Stimulated activated CD4-positive, alpha-beta T cell treated with anti-CD3 and anti-CD28 coated beads, TNF-alpha, amount 100 ng/mL, for 4 hours (primary cell): ENCODE measurements at places on chromosomes 2 and 18.

DNA sequence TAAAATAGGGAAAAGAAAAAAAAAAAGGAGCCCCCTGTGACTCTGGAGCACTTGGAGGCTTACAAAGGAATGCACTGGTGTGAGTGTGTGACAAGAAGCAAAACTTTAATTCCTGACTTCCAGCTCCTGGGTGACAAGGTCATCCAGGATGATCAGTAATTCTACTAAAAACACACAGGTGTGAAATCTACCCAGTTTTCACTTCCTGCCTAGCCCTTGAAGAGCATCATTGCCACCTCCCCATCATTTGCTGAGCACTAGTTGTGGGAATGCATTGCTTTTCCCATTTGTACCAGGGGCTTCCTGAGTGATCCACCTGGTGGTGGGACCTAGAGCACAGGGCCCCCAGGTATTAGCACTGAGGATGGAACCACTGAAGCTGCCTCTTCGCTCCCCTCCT lies 139.7 kb upstream of the RIOK3 start:
- no peak for DNase-seq

DNA sequence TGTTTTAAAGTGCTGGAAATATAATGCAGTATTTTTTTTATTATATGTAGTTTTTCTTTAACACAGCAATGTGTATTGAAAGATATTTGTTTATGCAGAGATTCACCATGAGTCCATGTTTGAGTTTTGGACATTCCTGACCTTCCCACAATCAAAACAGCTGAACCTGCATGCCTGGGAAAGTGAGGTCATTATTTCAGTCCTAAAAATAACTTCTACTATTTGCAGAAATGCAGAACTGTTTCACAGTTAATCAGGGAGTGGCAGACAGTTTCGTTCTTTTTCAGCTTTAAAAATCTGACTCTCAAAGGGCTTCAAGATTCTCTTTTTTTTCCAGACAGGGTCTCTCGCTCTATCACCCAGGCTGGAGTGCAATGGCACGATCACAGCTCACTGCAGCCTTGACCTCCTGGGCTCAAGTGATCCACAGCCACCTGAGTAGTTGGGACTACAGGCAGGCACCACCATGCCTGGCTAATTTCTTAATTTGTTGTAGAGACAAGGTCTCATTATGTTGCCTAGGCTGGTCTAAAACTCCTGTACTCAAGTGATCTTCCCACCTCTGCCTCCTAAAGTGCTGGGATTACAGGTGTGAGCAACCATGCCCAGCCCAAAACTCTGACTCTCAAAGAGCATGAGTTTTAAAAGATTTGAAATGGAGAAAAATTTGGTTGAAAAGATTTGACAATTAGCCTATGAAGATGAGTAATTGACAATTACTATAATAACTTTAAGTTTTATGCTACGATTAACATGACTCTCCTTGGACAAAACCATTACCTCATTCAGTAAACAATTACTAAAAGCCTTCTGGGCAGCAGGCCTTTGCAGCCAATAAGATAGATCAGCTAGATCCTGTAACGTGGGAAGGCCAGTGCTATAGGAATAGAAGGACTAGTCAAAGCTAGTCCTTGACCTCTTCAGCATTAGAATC lies 5.0 kb upstream of the MYL12B start:
- DNase-seq = no peak

- no peak for DNase-seq
Measured at GRCh38 chr18:79317703-79318102, 78.0 kb upstream of the NFATC1 start.

DNA sequence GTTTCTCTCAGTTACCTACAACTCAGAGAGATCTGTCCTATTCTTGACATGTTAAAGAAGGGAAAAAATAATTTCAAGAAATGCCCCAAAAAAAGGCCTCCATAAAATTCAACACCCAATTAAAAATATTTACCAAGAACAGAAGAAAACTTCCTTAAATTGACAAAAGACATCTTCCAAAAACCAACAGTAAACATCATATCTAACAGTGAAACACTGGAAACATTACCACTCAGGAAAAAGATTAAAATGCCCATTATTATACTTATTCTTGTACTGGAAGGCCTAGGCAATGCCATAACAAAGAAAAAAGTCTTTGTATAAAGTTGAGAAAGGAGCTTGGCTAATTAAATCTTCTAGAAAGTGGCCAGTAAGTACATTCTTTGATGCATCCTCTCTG lies 7.2 kb downstream of the DTNB start:
- DNase-seq = no peak

DNA sequence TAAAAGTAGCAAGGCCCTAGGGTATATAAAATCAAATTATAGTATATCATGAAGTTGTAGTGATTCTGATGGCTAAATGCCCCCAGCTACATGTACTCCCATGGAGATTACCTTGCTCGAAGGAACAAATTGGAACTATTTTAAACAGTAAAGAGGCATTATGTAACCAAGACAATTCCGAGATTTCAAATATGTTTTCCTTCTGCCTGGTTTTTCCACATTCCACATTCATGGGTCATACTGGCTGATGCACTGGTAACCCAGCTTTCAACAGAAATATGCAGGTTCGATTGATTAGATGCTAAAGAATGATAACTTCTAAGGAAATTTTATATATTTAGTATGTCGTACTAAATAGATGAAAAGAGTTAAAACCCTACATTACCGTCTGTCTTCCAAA lies 62.3 kb upstream of the MGAT4A start:
- DNase-seq = no peak

DNA sequence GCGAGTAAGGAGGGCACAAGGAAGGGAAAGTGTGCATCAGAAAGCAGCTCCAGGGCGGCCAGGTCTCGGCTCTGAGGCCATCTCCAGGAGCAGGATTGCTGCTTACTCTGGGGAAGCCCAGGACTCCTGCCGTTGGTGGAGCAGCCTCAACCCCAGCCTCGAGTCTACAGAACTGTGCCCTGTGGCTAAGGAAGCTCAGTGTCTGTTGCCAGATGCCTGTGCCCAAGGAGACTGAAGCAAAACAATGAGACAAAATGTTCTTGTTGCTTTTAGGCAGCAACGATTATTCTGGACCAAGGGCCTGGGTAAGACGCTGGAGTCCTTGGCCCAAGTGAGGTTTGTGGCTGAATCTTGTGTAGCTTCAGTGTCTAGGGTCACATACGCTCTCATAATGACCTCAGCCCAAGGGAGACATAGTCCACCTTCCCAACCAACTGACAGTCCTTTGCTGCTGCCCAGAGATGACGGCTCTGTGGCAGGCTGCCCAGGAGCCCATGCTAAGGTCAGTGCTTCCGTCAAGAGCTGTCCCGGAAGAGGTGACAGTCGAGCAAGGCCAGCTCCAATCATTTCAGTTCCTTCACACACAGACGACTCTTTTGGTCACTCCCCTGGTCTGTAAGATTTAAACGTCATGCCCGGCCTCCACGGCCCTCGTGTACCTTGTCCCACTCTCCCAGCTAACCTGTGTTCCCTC lies 223.8 kb downstream of the TTC32 start:
- no peak for DNase-seq

- DNase-seq = no peak
Measured at GRCh38 chr2:23508066-23508390, 123.0 kb downstream of the KLHL29 start.

- DNase-seq = no peak
Measured at GRCh38 chr2:124323321-124323720, 298.2 kb downstream of the CNTNAP5 start.

- DNase-seq = no peak
Measured at GRCh38 chr2:174753038-174753633, 11.1 kb downstream of the CHRNA1 start.

- DNase-seq = no peak
Measured at GRCh38 chr18:35953688-35954087, 18.8 kb upstream of the RMP24 start.

GRCh38 chr18:47100212-47100831 lies 50.0 kb downstream of the HDHD2 start:
- DNase-seq = peak; percentile 23

DNA sequence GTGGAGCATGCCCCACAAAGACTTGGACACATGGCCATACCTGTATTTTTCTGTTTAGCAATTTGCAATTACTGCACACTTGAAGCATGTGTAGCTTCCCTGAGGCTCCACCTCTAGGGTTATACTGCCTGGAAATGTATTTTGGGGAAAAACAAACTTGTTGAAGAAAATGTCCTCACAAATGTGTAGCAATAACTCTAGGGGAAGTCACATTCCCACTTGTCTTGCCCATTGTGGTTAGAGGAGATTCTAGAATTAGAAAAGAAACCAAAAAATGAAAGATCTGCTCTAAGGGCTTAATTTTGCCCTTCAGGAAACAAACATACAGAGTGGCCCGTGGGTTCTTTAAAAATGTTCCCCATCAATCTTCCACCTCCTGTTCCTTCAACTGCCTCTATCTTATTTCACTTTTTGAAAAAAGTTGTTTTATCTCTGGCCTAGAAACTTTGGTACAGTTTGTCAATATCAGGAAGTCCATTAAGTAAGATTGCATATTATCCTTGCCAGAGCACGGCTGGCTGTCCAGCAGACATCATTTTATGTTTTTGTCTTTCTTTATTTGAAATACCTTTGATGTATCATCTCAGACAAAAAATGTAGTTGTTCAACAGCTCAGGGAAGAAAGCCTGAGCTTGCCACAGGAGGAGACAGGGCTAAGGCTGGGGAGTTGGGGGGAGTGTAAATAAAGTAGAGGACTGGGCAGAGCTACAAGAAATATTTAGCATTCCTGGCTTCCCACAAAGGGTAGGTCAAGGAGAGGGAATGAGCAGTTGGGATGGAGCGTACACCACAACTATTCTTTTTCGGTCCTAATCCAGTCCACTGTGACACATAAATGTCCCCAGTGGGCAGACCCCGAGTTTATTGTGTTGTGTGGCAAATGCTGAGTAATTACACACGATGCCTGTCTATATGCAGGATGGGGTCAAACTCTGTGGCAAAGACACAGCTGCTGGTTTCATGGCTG lies 96.8 kb upstream of the CDC42EP3 start:
- DNase-seq = no peak

GRCh38 chr2:165508927-165509326 lies 39.4 kb downstream of the CSRNP3 start:
- DNase-seq = no peak

DNA sequence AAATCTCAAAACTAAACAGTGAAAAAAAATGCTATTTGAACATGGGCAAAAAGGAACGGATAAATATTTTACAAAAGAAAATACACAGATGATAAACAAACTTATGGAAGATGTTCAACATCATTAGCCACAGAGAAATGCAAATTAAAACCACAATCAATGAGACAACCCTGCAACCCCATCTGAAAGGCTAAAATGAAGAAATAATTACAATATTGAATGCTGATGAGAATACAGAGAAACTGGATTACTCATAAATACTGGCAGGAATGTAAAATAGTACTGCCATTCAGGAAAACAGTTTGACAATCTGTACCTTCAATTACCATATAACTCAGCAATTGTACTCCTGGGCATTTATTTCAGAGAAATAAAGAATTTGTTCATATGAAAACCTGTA lies 193.1 kb upstream of the UBE2E3 start:
- no peak for DNase-seq

- DNase-seq = no peak
Measured at GRCh38 chr2:45406621-45407020, 204.4 kb downstream of the SRBD1 start.

DNA sequence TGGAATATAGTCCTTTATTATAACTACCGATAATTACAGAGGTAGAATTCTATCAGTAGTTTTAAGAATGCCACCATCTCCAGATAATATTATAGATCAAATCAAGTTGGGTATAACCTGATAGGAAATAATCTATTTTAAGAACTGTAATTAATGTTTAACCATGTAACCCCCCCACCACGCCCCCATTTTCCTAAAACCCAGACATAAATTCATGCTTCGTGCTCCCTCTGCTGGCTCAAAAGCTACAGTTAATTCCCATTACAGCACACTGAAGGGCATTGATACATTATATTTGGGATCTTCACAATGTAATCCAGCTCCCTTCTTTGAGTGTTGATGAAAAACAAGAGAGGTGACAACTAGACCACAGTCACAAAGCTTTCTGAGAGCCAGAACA lies 228.0 kb upstream of the SMAD7 start:
- DNase-seq = no peak

DNA sequence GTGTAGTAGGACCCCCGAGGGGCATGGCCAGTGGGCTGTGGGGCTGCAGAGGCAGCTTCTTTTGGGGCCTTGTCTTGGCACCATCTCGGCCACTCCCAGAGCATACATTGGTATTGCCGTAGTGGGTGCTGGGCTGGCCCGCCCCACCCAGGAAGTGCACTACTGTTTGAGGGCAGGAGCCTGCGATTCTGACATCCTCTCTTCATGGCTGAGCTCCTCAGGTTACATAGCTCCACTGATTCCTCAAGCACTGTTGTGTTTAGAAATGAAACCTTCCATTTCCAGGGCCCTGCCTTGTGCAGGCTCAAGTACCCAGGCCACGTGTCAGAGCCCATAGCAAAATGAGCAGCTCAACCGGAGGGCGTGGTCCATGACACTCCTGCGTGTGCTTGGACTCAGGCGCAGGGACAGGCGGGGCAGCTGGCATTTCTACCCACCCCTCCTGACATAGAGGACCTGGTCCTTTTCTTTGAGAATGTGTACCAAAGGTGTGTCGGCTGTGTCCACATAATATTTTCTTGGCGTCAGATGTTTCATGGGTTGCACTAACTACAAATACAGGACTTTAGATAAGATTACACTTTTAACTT lies 67.9 kb downstream of the DGKD start:
- DNase-seq = peak; percentile 25

- DNase-seq = no peak
Measured at GRCh38 chr2:117537032-117537431, 277.5 kb upstream of the DDX18 start.

GRCh38 chr2:118048401-118048800 lies 34.5 kb upstream of the CCDC93 start:
- no peak for DNase-seq

DNA sequence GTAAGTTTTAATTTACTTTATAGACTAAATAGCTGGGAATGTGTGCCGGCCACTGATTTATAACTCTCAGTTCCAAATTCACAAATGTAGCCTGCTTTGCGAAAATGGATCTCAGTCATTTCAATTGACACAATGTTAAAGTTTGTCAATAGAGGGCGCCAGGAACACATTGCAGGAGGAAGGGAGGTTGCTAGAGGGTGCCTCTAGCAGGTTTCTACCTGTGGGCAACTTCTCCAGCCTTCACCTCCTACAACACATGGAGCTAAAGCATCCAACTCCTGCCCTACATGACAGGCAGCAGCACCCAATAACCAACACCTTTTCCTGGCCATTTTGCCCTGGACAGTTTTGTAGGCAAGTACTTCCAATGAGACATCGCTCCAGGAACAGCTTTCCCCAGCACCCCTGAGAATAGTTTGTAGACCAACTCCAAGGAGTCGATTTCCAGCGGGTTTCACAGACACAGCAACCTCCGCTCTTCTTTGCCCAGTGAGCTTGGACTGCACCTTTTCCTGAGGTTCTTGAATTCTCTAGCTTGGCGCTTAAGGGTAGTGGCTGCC lies 784.8 kb upstream of the CDH2 start:
- DNase-seq = no peak

DNA sequence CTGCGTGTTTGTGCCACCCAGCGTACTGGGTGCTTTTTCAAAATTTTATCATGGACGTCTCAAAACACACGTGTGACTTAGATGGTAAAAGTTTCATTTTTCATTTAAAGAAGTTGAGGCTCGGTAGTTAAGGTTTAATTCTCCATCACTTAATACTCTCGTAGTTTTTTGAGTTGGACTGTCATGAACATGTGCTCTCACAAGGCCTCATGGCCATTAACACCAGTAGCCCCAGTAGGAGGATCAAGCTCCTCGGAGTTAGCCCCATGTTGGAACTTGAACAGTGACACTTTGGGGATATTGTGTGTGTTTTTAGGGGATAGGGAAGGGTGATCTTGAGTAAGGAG lies 15.3 kb downstream of the NMUR1 start:
- no peak for DNase-seq

- DNase-seq = no peak
Measured at GRCh38 chr2:179137200-179137759, 87.3 kb upstream of the CCDC141 start.

GRCh38 chr2:149192427-149192826 lies 138.0 kb upstream of the LYPD6 start:
- DNase-seq = no peak
